Natural killer cell (primary cell): ENCODE measurements at places on chromosomes 13 and 19. TPM values are rescaled to one million over a fixed set of nuclear protein-coding genes. Genes with fewer than 3 reads are reported as not detected.

The C19orf18 gene
- total RNA-seq = 0.99 TPM

GRCh38 chr19:15843203-15843893 lies 27.9 kb upstream of the OR10H1 start:
- DNase-seq = no peak
- H3K36me3 ChIP-seq = no peaks in the 10 kb centered on the region
- no peak overlapping the region for H3K4me3 ChIP-seq
- H3K27me3 ChIP-seq = no peaks in the 10 kb centered on the region

The PDE4C gene
- not detected for total RNA-seq

- H3K27ac ChIP-seq = no peak overlapping the region
- H3K4me3 ChIP-seq = no peak overlapping the region
- peaks cover 65% of the 10 kb centered on the region for H3K36me3 ChIP-seq
- H3K4me1 ChIP-seq = peaks cover 37% of the 10 kb centered on the region
- no peaks in the 10 kb centered on the region for H3K27me3 ChIP-seq
Measured at GRCh38 chr19:10780368-10780767, 55.6 kb downstream of the TMED1 start.

The RNF17 gene
- not detected for total RNA-seq

DNA sequence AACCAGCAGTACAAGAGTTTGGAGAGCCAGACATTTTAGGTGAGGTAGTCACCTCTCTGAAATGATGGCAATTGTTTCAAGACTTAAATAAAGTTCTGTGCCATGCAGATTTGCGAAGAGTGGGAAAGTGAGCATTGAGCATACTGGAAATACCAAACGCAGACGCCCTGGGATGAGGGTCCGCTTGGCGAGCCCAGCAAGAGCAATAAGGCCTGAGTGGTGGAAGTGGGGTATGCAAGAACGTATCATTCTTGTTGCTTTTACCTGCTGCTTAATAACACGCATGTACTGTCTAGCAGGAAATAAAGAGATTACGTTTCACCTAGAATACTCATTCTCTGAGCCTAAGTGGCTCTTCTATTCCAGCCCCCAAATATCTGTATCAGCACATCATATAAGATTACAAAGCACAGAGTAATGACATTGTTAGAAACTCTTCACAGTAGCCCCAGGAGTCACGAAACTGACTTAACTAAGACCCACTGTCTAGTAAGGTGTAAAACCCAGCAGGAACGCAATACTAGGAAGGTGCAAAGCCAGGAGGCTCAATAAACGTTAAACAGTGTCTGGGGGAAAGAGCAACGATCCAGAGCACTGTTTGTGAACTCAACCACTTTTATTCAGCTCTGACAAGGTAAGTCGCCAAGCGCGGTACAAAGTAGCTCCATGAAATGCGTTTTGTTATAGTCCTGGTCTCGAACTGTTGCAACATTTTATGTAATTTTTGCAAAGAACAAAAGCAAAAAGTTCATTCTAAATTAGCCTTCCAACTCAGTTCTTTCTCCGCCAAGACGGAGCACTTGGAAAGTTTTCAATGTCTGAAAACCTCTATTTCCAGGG lies 1.2 kb downstream of the RCBTB2 start:
- peak overlapping the region; percentile 84 for H3K4me3 ChIP-seq
- no peaks in the 10 kb centered on the region for H3K36me3 ChIP-seq
- peak overlapping the region; percentile 96 for H3K27ac ChIP-seq

DNA sequence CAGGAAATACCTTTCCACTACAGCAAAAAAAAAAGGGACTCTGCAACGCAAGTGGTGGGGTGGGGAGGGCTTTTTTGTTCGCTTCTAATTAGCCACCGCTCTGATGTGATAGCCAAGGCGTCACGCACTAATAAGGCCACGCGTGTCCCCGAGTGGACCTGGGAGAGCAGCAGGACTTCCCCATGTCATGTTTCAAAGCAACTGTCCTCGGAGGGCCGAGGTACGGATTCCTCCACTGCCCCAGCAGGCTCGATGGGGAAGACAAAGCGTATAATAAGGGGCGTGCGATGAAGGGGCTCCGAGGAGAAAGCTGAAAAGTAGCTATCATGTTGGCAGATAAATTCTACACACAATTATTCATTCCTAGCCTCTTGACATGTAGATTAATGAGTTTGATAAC lies 179.7 kb upstream of the ZNF507 start:
- no peak for DNase-seq
- H3K4me1 ChIP-seq = no peaks in the 10 kb centered on the region
- H3K27me3 ChIP-seq = no peaks in the 10 kb centered on the region
- H3K36me3 ChIP-seq = no peaks in the 10 kb centered on the region
- H3K27ac ChIP-seq = no peak overlapping the region

GRCh38 chr19:31500197-31500830 lies 151.1 kb upstream of the TSHZ3 start:
- no peak overlapping the region for H3K27ac ChIP-seq
- no peaks in the 10 kb centered on the region for H3K36me3 ChIP-seq
- no peak overlapping the region for H3K4me3 ChIP-seq
- H3K4me1 ChIP-seq = no peaks in the 10 kb centered on the region
- H3K27me3 ChIP-seq = no peaks in the 10 kb centered on the region

The ZNF543 gene
- 5.9 TPM for total RNA-seq

DNA sequence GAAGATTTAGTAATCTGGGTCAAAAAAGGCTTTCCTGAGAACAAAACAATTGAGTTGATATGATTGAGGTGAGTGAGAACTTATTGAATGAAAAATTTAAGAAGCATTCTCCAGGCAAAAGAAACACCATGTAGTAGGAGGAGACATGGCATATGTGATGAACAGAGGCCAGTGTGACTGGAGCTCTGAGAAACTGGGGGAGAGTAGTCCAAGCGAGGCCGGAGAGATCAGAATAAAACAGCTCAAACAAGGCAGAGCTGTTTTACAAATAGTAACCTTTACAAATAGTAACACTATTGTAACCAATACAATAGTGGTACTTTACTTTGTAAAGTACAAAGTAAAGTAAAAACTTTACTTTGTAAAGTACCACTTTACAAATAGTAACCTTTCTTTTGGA lies 1159.1 kb downstream of the PCDH9 start:
- no peaks in the 10 kb centered on the region for H3K4me1 ChIP-seq
- H3K4me3 ChIP-seq = no peak overlapping the region
- H3K36me3 ChIP-seq = no peaks in the 10 kb centered on the region
- no peak for DNase-seq
- no peaks in the 10 kb centered on the region for H3K27me3 ChIP-seq

The CFAP97D2 gene
- total RNA-seq = 7.7 TPM

DNA sequence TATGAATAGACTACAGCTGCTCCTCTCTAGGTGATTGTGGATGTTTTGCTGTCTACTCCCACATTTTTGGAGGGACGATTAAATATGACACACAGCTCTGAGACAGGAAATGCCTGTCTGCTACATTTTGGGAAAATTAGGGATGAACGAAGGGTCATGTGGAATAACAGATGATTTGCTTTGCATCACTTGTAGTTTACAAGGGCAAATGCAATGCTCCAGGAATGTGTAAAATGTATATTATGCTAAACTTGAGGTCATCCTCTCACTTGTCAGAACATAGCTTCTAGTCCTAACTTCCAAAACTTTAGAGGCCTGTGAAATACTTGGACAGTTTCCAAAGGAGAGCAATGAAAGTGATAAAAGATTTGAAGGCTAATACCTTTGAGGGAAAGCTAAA lies 284.2 kb upstream of the DACH1 start:
- no peaks in the 10 kb centered on the region for H3K27me3 ChIP-seq
- DNase-seq = no peak
- H3K4me1 ChIP-seq = no peaks in the 10 kb centered on the region

DNA sequence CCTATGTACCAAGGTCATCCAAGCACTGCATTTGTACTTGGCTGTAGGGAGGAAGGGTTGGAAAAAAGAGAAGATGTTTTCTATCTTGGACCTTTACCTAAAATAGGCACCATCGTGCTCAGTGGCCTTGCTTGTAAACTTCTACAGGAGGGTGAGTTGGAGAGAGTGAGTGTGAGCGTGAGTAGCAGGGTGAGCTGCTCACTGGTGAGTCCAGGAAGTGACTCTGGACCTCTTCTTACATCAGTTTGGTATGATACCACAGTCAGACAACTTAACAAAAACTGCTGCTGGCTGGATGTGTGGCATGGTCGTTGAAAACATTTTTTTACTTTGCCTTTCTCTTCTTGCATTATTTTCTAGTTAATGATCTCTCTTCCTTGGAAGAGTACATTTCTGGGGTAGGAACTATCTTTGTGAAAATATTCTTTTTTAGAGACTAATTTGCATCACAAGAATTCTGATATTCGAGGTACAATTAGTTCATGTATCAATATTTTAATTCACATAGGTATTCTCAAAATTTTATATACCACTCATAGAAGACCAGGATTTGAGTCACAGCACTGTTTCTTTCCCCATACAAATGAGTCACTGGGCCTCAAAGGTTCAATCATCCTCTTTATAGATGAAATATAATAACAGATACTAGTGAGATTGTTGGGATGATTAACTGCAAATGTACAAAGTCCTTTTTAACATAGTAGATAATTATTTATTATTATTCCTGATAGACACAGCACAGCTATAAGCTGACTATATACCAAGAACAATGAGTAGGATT lies 651 bp downstream of the SERPINE3 start:
- H3K27me3 ChIP-seq = no peaks in the 10 kb centered on the region
- DNase-seq = no peak
- no peak overlapping the region for H3K27ac ChIP-seq
- H3K36me3 ChIP-seq = no peaks in the 10 kb centered on the region
- no peaks in the 10 kb centered on the region for H3K4me1 ChIP-seq

DNA sequence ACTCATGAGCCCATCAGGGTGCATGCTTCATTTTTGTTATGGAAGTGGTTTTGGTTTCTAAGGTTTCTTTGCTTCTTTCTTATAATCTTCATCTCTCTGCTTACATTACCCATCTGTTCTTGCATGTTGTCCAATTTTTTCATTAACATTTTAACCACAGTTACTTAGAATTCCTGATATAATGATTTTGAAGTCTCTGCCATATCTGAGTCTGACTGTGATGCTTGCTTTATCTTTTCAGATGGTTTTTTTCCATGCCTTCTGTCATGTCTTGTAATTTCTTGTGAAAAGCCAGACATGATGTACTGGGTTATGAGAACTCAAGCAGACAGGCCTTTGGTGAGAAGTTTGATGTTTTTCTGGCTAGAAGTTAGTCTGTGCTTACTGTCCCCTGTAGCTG lies 8.0 kb upstream of the ARGLU1 start:
- no peaks in the 10 kb centered on the region for H3K27me3 ChIP-seq
- no peaks in the 10 kb centered on the region for H3K36me3 ChIP-seq
- H3K4me3 ChIP-seq = no peak overlapping the region
- no peak overlapping the region for H3K27ac ChIP-seq
- DNase-seq = no peak
- H3K4me1 ChIP-seq = no peaks in the 10 kb centered on the region

- H3K36me3 ChIP-seq = no peaks in the 10 kb centered on the region
- H3K27ac ChIP-seq = no peak overlapping the region
- H3K27me3 ChIP-seq = no peaks in the 10 kb centered on the region
- no peak overlapping the region for H3K4me3 ChIP-seq
- H3K4me1 ChIP-seq = no peaks in the 10 kb centered on the region
- no peak for DNase-seq
Measured at GRCh38 chr19:21697698-21698097, 69.7 kb downstream of the ZNF100 start.

The MAB21L1 gene
- not detected for total RNA-seq

- H3K27ac ChIP-seq = no peak overlapping the region
- H3K36me3 ChIP-seq = no peaks in the 10 kb centered on the region
- H3K27me3 ChIP-seq = no peaks in the 10 kb centered on the region
- H3K4me3 ChIP-seq = no peak overlapping the region
- no peaks in the 10 kb centered on the region for H3K4me1 ChIP-seq
- no peak for DNase-seq
Measured at GRCh38 chr13:112702986-112703379, 13.1 kb downstream of the ATP11A start.

GRCh38 chr19:17855280-17856152 lies 4.2 kb upstream of the RPL18A start:
- peaks cover 30% of the 10 kb centered on the region for H3K4me1 ChIP-seq
- peak; percentile 94 for DNase-seq
- no peak overlapping the region for H3K27ac ChIP-seq

GRCh38 chr13:83881917-83882605 lies at the start of gene SLITRK1:
Gene SLITRK1, minus strand, starts transcription at chr13:83882474. Its CDS starts 967 bp downstream, at chr13:83881507.
- peak; percentile 31 for DNase-seq
- no peak within 1 kb of the TSS for H3K4me3 ChIP-seq
- no peaks in the 10 kb centered on the region for H3K4me1 ChIP-seq
- H3K27ac ChIP-seq = no peak within 1 kb of the TSS
- no peaks in the 10 kb centered on the region for H3K36me3 ChIP-seq

DNA sequence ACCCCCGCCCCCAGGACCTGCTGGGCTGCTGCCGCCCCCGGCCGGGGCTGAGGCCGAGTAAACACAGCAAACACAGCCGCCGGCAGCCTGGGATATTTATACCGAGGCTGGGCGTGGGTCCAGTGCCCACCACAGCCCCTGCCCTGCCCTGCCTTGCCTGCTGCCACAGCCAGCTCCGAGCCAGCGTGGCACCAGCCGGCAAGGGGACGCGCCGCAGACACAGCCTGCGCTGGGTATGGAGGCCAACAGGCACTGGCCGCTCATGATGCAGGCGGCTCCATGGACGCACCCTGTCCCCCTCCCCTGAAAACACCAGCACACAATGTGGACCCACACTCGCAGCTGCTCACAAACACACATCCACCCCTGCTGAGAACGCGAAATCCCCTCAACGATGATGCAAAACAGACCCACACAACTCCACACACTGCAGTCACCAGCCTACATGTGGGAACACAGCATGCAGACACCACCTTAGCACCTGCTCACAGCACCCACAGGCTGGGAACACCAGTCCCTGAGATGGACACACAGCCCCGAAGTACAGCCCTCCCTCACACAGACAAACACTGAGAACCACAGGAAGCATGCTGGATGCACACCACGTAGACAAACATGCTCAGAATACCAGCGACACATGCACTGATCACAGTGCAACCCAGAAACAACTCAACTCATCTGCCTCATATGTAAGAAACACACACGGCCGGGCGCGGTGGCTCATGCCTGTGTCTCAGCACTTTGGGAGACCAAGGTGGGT lies 16.2 kb downstream of the CCDC97 start:
- peak overlapping the region; percentile 7 for H3K4me3 ChIP-seq
- H3K4me1 ChIP-seq = peaks cover 98% of the 10 kb centered on the region
- H3K27me3 ChIP-seq = no peaks in the 10 kb centered on the region
- H3K27ac ChIP-seq = peak overlapping the region; percentile 91
